ENCODE measurements at places on chromosomes 1 and 21.

- no peak for DNase-seq
These were observed 111.7 kb downstream of the GLUL start for GRCh38 chr1:182279724-182280503.

DNA sequence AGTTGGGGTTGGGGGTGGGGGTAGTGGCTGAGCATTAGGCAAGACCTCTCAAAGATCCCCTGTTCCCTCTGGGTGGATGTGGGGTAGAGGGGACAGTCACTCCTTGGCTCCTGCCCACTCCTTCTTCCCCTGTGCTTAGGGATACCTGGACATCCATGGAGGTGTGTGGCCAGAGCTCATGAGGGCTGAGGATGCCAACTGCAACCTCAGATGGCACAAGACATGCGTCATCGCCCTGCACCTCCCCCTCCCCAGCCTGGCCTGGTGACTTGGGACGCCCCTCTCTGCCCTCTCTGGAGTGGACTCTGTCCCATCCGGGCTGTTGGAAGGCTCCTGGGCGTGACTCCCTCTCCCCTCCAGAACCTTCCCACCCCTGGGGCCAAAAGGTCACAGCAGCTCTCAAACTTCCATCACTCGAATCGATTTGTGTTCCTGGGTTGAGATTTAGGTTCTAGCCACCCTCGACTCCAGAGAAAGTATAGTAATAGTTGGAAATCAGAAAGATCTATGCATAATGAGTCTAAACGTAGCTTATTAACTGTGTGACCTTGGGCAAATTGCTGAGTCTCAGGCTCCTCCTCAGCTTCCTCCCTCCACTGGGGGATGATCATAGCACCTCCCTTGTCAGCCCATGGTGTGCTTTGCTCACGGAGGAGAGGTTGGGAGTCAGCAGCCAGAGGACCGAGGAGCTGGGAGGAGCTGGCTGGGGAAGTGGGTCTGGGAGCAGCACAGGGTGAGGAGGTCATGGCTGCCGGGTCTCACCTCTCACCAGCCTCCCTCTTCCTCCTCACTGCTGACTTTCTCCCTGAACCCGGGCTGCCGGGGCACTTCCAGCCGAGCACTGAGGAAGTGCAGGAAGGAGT lies 2.2 kb upstream of the PTPN7 start:
- DNase-seq, result no peak

GRCh38 chr1:206744683-206745082 lies 25.9 kb upstream of the IL19 start:
- no peak for DNase-seq

DNA sequence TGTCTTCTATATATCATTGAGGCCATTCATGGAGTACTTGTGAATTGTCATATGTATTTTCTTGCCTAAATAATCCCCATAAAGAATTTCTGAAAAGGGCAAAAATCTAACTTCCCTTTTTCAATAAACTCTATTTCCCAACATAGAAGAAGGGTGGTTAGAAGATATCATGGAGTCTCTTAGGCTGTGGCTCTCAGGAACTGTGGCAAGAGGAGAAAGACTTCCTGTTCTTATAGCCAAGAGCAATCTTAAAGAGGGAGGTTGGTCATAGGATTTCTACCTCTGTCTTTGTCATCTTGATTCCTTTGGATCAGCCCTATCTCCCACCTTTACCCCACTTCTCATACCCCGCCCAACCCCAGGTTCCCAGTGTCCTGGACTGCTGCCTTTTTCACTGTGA lies 175.8 kb downstream of the TYW3 start:
- no peak for DNase-seq

DNA sequence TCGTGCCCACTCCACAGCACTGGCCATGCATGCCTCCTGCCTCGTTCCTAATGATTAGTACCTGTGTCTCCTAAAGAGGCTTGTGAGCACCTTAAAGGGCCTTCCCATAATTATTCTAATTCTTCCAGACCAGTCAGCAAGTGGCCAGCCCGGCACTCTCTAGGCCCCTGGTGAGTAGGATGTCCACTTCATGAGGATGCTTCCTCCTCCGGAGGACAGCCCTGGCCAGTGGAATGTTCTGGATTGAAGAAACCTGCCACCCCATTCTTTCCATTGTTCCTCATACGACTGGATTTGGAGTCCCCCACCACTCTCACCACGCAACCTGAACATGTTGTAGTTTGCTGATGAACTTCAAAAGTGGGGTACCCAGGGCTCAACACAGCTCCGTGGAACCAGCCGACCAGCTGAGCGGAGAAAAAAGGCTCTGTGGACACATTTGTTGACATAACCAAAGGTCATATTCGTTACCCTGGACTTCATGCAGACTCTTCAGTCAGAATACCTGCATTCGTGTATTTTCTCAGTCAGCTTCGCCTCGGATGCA lies 46.7 kb upstream of the LBR start:
- no peak for DNase-seq

GRCh38 chr1:34380526-34381124 lies 203.9 kb downstream of the C1orf94 start:
- DNase-seq, result peak; percentile 21

- DNase-seq, result no peak
These were observed 3.6 kb upstream of the MXRA8 start for GRCh38 chr1:1361982-1362423.

- no peak for DNase-seq
These were observed 27.4 kb downstream of the LAMB3 start for GRCh38 chr1:209624558-209625549.

DNA sequence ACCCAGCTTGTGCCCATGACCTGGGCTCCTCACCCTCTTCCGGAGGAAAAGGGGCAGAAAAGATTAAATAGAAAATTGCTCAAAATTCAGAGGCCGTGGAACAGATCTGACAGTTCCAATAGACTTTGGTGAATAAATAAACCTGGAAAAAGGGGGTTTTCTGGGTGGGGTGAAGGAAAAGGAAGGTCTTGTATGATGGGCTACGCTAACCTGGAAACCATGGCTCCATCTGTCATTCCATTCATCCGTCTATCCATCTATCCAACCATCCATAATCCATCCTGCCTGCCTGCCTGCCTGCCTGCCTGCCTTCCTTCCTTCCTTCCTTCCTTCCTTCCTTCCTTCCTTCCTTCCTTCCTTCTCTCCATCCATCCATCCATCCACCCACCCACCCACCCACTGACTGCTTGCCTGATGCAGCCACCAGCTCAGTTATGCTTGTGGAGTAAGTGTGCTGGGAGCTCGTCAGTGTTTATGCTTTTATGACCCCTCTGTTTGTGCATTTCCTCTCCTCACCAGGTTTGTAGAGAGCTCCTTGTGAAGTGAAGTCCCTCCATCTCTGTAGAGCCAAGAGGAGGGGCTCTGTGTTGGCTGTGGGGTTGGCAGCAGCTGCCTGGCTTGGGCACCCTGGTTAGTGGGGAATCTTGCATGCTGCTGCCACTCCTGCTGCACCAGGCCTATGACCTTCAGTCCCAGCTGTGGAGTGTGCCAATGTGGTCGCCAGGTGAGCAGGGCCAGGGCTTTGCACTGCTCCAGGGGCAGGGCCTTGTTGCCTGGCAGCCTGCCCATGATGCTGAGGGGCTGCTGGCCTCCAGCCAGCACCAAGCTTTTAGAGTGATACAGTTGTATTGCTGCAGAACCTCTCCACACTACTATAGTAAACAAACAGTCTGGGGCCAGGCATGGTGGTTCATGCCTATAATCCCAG lies 16.0 kb upstream of the POU3F1 start:
- no peak for DNase-seq

DNA sequence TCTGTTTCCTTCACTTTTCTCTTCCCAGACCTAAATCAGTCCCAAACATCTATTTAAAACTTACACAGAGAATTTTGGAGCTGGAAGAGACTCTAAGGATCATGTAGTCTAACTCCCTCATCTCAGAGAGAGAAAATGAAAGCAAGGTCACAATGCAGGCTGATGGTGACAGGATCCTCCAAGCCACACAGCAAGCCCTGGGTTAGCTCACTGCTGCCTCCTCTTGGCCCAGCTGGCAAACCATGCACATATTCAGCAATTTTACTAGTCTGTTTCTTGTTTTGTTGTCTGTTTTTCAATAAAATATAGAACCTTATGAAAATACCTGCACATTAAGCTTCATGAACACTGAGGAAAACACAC lies 27.7 kb upstream of the LY9 start:
- DNase-seq, result no peak

DNA sequence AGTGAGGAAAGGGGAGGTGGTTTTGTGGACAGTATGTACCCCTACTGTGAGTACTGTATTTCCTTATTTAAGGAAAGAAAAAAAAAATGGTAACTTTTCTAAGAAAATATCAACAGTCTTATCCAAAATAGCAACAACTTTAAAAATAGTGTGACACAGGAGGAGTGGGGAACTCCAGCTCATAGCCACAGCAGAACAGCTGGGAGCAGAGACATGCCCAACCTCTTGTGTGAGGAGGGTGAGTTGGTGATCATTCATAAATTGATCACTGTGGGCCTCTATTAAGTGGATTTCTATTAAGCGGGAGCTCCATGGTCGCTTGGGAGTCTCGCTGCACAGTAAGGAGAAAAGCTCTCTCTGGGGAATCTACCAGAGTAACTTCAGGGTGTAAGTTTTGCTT lies 158.8 kb upstream of the DUSP10 start:
- no peak for DNase-seq

DNA sequence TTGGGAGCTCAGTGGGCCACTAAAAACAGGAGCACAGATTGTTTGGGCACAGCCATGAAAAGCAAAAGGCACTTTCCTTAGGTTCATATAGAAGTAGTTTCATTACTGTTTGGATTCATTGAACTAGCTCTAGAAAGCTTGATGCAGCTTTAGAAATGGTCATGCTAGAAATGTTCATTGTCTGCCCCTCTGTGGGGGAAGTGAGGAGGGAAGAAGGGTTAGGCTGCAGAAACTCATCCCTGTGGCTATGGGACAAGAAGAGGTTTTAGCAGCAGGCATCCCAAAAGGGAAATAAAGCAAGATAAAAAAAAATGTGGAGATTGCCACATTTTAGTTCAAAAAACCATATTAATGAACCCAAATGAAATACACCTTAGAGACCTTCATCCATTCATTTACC lies 359.6 kb upstream of the PTBP2 start:
- no peak for DNase-seq

DNA sequence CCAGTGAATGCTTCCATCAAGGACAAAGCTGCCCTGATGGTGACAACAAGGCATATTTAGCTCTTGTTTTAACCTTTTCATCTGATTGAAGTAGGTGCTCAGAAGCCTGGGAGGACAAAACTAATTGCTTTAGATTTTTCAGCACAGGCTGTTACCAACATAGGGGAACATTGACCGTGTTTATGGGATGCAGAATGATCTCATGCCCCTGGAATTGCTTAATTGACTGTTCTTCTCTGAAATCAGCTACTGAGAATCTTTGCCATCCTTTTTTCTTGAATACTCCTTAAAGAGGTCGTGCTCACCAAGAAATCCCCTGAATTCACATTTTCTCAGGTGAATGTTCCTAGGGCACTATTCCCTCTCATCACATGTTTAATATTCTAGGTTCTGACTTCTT lies 95.9 kb upstream of the CCDC190 start:
- no peak for DNase-seq

DNA sequence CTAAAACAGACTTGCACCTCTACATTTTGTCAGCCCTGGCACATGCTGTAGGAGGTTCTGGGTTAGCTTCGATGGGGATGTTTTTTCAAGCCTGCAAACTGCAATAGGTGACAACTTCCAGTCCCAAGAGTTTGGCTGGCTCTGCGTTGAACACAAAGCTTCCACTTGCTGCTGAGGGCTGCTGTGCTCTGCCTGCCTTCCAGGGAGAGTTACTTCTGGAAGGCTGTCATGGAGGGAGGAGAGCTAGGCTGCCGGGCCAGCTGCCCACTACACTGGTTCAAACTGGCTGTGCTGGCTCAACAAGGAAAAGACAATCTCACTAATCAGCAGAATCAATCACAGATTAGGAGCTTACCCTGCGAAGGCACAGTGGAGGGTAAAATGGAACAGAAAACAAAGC lies 46.7 kb upstream of the PPP2R5A start:
- no peak for DNase-seq

DNA sequence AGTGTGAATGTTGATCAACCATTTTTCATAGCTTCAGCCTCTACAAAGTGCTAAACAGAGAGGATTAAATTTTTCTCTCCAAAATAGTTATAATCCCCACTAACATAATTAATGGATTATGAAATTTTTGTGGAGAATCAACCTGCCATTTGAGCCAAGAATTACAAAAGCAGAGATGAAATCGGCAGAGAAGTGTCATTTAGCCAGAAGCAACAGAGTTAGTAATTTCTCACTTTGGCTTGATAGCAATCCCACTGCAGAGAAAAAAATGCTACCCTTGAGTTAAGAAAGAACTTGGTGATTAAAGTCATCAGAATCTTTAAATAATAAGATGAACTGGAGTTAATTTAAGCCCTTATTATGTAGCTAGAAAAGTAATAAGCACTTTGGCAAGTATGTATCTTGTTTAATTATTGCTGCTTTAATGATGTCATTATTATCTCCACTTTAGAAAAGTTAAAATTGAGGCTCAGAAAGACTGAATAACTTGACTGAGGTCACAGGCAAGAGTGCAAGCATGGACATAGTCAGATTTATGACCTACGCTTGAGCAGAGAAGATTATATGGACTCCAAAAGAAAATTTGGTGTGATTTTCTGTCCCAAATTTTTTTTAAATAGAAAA lies 37.3 kb downstream of the RGS4 start:
- no peak for DNase-seq

DNA sequence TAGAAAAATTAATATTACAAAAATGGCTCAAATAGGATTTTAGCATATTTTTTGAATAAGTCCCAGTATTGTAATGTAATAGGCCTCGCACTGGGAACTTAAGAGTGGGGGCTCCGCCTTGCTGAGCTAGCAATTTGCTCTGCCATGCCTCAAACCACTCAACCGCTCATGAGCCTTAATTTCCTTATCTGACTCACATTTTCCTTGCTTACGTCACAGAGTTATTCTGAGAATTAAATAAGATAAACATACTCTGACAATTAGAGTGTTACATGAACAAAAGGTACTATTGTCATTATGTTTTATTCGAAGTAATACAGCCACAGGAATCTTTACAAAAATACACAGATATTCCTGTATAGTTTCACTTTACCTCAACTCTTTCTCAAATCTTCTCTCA lies 108.1 kb downstream of the SLC44A5 start:
- DNase-seq, result no peak

DNA sequence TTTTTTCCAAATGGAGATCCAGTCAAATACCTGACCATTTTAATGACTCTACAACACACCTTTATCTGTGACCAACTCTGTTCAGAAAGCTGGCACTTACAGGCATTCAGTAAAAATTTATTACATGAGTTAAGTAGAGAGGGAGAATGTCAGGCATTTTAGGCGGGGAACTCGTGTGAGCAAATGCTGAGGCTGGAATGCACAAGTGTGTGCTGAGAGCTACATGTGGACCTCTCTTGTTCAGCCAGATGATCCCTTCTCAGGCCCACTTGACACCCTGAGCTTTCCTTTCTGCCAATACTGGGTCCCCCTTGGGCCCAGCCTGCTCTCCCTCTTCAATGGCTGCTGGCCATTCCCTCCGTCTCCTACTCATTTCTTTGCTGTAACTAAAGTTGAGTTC lies 11.7 kb downstream of the PPIH start:
- DNase-seq, result no peak

GRCh38 chr1:47792779-47793178 lies 204.4 kb downstream of the TRABD2B start:
- no peak for DNase-seq
